ENCODE measurements at places on chromosomes 5 and 9.

DNA sequence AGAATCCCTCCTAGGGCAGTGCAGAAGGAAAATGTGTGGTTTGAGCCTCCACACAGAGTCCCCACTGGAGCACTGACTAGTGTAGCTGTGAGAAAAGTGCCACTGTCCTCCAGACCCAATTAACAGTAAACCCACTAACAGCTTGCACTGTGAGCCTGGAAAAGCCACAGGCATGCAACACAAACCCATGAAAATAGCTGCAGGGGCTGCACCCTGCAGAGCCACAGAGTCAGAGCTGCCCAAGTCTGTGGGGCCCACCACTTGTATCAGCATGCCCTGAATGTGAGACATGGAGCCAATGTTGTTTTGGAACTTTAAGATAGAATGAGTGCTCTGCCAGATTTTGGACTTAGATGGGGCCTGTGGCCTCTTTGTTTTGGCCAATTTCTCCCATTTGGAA lies 119.8 kb upstream of the CDH9 start:
- DNase-seq: no peak

DNA sequence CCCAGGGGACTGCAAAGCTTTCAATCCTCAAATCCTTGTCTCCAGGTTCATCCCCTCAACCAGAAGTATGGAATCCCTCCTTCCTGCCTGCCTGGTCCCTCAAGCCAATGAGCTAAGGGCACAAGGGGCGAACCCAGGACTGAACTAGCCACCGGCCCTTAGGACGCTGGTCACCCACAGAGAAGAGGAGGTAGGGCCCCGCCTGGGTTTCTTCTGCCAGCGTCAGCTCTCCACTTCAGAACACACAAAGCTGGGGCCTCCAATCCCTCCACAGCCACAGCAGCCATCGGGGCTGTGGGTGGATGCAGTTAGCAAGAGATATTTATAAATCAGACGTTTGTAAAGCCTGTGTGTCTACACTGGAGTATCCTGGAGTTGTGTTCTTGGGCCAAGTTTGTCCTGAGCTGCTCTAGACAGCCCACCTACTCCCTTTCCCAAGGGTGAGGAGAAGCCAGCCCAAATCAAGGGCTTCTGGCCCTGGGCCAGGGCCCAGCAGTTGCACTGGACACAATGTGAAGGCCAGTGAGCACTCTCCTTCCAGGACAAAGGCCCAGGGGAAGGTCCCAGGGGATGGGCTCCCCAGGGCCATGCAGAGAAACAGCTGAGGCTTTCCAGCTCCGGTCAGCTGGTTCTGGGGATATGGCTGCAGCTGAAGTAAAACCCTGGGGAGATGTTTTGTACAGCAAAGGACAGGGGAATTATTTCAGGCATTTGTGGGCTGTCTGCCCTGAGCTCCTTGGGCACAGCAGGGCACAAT lies 18.9 kb downstream of the AMBP start:
- DNase-seq: no peak

DNA sequence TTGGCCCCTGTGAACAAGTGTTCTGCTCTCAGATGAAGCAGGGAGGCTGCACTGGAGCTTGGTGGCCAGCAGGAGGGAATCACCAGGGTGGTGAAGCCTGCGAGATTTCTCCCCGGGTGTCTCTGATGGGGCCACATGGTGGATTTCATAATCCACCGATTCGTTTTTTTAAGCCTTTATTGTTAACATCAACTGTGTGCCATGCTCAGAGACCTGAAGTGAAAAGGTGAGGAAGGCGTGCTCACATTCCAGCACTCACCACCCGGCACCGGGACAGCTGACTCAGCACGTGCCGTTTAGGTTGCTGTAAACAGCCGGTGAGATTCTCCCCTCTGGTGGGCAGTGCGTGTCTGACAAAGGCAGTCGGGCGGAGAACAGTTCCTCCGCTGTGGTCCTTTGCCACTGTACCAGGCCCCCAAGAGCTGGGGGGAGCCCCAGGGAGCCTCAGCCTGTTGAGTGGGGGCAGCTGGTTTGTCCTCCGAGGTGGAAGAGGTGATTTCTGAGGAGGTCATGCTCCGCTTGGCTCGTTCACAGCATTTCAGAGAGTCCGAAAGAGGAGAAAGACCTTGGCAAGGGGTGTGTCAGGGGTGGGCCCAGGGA lies 12.7 kb upstream of the AHRR start:
- DNase-seq: no peak

- no peak for DNase-seq
Measured at GRCh38 chr5:116076496-116076895, 8.3 kb upstream of the COMMD10 start.

- no peak for DNase-seq
Measured at GRCh38 chr5:181235323-181235688, 8.4 kb downstream of the RACK1 start.

GRCh38 chr9:123645126-123645525 lies 284.8 kb downstream of the DENND1A start:
- DNase-seq: no peak

GRCh38 chr9:79221084-79221483 lies 350.7 kb upstream of the TLE4 start:
- DNase-seq: no peak

GRCh38 chr5:74257060-74257527 lies 383.4 kb downstream of the ENC1 start:
- DNase-seq: no peak

Data from caudate nucleus (tissue), 63 donors.